ENCODE measurements at places on chromosomes 2 and 18. TPM values are rescaled to one million over a fixed set of nuclear protein-coding genes. Genes with fewer than 3 reads are reported as not detected.

DNA sequence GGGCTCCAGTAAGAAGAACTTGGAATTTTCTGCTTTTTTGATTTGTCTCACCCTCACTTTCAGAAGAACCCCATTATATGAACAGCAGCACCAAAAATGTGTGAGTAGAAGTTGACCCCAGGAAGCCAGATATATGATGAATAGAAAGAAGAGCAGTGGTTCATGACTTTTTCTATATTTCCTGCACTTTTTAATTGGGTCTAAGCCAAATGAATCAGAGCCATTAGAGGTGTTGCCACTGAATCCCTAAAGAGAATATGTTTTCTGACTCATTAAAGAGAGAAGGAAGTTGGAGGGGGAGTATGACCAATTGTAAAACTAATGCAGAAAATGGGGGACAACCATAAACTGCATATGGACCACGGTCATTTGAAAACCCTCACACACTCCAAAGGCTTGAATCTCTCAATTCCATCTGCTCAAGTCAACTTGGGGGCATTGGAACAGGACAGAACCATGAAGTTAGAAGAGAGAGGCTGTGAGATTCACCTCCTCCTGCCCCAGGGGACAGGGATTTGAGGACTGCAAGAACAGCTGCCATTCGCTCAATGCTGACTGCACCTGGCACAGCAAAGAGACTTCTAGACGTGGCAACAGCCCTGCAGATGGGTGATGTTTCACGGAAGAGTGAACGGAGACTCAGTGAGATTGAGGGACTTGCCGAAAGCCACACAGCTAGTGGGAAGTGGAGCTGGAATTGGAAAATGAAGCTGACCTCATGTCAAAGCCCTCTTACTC is 3.0 kb downstream of the DAPL1 start:
- DNase-seq, result no peak

DNA sequence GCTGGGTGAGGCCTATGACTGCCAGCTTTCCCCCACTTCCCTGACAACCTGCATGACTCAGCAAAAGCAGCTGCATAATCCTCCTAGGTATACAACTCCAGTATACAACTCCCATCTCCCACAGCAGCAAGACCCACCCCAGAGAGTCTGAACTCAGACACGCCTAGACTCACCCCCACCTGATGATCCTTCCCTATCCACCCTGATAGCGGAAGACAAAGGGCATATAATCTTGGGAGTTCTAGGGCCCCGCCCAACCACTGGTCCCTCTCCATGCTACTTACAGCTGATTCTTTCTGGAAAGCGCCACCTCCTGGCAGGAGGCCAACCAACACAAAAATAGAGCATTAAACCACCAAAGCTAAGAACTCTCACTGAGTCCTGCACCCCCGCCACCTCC is 296.5 kb downstream of the DCC start:
- peak; percentile 53 for DNase-seq

Gene LYPD1
- total RNA-seq, result 10.6 TPM

Gene GPBAR1
- total RNA-seq, result 0.44 TPM

Gene SLC4A5
- total RNA-seq, result 0.50 TPM

DNA sequence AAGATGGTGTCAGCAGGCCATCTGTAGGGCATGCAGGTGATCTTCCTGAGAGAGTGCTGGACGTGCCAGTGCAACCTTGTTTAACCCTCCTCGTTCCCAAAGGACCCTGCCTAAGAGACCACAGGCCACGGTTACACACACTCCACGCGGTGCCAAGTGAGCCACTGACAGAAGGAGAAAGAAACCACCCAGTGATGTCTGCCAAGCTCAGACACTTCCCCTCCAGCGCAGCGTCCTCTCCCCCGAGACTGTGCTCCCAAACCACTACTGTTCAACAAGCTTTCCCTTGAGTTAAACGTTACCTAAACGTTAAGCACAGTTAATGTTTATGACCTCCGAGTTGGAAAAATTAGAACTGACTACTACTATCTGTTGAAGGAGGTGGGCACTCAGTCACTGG is 119.1 kb upstream of the NCK2 start:
- DNase-seq, result no peak

Gene CNNM3
- total RNA-seq, result 25.0 TPM

Measured in H9 (cell line).